ENCODE measurements at places on chromosomes 2 and 18.

GRCh38 chr2:105087273-105087672 is 49.4 kb downstream of the MRPS9 start:
- no peak for DNase-seq

GRCh38 chr2:130920415-130921163 is 83.9 kb downstream of the ARHGEF4 start:
- peak; percentile 49 for DNase-seq

GRCh38 chr2:11562011-11562410 is 28.2 kb downstream of the GREB1 start:
- no peak for DNase-seq

GRCh38 chr2:26974352-26974751 is 3.9 kb downstream of the MAPRE3 start:
- DNase-seq = no peak

DNA sequence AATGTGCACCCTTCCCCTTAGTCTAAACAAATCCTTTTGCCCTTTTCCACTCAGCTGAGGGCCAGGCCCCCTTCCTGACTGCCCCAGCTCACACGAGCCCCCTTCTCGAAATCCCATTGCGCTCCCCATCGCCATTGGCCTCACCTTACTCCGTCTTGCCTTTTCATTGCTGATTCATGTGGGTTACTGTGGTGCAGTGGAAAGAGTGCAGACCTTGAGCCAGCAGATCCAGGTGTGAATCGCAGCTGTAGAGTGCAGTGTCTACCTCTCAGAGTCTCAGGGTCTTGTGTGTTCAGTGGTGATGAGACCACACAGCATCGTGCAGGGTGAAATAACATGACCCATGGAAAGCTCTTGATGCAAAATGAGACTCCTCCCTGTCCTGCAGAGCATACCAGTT is 132.4 kb upstream of the APCDD1 start:
- DNase-seq = no peak

- no peak for DNase-seq
Observed at GRCh38 chr2:181146171-181146570, 165.8 kb downstream of the UBE2E3 start.

GRCh38 chr2:176687944-176688343 is 418.7 kb downstream of the MTX2 start:
- no peak for DNase-seq

DNA sequence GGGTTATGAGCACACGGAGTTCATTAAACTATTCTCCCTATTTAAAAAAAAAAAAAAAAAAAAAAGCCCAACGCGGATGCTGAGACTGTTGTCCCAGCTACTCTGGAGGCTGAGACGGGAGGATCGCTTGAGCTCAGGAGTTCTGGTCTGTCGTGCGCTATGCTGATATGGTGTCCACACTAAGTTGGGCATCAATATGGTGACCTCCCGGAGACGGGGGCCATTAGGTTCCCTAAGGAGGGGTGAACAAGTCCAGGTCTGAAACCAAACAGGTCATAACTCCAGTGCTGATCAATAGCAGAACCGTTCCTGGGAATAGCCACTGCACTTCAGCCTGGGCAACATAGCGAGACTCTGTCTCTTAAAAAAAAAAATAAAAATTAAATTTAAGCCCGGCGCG is 12.9 kb upstream of the ANKRD53 start:
- no peak for DNase-seq

DNA sequence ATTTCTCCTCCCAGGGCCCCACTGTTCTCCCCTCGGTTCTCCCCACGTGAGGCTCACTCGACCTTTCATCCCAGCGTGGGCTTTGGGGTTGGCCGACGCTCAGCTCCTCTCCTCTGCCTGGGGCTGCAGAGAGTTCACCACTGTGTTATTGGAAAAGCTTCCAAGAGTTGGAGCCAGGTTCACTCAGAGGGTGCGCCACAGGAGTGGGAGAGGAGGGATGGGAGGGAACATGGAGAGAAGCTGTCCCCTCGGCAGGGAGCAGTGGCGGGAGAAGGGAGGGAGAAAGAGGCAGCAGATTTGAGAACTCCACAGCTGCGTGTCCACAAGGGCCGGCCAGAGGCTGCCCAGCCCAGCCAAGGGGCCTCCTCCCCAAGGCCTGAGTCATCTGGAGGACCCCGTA is 197.1 kb upstream of the SMAD2 start:
- DNase-seq = no peak

DNA sequence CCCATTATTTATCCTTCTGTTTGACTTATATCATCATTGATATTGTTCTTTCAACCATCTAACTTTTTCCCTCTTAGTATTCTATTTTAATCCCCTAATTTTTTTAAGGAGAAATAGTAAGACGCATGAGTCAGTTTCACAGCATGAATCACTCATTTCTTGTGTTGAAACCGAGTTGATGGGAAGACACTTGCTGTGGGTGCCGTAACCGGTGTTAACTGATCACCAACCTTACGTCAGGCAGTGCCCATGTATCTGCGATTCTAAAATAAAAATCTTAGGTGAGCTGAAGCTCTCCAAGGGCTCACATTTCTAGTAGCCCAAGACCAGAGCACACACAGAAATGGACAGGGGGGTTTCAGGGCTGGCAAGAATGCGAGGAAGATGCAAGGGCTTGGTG is 348.1 kb downstream of the GALR1 start:
- DNase-seq = no peak

- DNase-seq = no peak
Observed at GRCh38 chr2:166179201-166179600, 51.4 kb upstream of the SCN1A start.

DNA sequence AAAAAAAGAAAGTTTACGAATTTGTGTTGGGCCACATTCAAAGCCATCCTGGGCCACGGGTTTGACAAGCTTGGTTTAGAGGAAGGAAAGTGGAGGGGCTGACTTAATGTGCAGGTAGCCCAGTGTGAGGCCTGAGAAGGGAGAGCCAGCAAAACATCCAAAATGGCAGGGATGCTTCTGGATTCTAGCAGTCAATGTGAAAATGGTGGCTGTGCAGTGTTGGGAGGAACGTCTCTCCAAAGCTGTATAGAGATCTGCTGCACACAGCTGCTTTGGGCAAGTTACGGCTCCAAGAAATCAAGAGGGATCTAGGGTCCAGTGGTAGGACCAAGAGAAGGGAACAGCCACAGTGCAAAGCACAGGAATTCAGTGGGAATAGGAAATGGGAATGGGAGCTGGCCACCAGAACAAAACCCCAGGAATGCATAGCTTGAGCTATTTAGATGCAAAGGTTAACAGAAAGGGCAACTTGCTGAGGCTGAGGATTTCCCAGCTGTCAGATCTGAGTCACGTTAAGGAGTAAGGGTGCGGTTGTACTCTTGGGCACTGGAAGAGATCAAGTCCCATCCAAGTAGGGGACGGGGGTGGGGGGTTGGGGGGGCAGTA is 70.6 kb downstream of the B3GNT2 start:
- DNase-seq = no peak

DNA sequence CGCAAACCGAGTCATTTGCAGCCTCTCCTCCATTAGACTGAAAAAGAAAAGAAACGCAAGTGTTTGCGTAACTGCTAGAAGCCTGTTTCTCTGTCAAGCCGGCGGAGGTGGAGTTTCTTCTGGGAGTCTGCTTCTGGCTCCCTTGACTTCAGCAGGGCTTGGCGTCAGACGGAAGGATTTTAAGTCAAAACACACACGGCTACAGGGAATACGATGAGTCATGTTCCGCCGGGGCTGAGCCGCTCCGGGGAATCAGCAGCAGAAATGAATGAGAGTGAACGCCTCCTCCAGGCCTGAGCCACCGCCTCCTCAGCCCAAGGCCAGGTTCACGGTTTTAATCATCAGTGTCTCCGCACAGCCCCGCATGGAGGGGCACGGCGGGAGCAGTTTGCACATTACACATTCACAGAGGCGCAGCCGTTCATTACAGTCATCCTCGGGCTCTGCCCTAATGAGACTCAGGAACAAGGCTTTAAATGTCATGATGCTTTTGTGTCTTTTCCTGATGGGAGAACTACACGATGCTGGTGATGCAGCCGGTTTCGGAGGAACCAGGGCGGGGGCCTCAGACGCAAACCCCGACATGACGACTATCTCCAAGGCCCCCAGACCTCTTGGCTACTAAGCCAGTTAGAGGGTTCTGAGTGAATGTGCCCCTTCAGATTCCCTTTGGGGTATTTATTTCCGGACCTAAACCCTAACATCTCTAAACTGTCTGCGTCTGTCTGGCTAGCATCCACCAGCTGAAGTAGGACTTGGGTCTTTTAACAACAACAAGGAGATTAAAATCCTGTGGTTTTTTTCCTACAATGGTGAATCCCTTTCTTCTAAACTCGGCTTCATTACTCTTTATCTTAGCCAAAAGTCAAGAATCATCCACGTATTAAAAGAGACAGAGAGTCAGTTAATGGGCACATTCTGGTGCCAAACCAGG is 11.1 kb upstream of the SCG2 start:
- DNase-seq = no peak

DNA sequence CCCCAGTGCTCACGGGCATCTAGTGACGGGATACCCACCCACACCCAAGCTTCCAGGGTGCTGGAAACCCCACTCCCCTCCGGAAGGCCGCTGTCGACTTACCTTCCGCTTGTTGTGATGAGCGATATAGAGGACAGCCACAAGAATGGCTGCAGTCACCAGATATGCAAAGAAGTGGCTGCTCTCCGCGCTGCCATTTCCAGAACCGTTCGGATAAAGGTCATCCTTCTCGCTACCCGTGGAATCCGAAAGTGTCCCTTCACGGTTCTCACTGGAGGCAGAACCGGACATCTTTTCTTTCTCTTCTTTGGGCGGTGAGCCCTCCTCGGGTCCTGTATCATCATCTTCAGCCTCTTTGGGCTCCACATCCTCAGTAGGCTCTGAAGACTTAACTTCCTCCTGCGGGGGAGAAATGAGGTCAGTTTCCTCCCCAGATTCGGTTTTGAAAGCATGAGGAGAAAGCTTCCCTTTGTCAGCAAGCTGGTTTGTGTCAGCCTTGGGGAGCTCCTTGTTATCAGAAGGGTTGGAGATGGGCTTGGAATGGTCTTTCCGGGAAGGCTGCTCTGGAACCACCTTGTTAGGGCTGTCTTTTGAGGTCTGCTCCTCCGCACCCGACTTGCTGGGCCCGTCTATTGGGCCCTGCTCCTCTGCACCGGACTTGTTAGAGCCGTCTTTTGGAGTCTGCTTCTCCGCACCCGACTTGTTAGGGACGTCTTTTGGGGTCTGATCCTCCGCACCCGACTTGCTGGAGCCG is 1.2 kb downstream of the TGOLN2 start:
- no peak for DNase-seq

DNA sequence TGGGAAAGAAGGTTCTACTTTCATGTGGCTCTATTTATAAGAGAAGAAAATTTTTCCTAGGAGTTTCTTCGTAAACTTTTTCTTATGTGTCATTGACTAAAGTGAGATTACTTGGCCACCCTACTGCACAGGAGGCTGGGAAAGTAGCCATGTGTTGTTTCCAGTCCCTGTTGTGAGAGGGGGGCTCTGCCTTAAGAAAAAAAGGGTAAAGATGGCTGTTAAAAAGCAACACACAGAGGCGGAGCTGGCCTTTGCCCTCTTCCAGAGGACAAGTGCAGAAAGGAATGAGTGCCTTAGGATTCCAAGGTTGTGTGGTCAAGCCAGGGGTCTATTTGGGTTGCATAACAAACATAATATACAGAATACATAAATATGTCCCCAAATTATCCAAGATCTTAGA is 230.0 kb upstream of the CXCR4 start:
- DNase-seq = no peak

DNA sequence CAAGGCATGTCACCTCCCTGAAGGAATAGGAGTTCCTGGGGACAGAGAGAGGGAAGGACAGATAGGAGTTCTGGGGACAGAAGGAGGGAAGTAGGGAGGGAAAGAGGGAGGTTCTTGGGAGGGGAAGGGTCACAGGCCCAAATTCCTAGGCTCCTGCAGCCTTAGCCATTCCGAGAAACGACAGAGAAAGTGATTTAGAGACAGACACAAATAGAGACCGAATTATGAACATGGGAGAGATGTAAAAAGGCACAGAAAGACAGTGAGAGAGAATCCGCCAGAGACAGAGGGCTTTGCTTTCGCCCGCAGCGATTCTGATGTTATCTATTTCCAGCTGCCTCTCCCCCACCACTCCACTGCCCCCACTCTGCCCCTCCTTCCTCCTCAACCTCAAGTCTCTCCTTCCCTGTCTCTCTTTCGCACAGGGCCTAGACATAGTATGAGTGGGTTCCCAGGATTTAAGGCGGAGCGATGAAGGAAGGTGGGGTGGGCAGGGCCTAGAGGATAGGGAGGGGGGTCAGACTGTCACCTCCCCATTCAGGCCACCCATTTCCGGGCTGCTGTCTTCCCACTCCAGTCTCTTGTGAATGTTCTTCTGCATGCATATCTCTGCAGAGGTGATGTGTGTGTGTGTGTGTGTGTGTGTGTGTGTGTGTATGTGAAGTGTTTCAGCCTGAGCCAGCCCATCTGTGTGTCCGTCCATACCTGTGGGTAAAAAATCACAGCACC is 3.3 kb upstream of the WNT6 start:
- no peak for DNase-seq

GRCh38 chr2:232667989-232668583 is 29.0 kb upstream of the GIGYF2 start:
- no peak for DNase-seq

DNA sequence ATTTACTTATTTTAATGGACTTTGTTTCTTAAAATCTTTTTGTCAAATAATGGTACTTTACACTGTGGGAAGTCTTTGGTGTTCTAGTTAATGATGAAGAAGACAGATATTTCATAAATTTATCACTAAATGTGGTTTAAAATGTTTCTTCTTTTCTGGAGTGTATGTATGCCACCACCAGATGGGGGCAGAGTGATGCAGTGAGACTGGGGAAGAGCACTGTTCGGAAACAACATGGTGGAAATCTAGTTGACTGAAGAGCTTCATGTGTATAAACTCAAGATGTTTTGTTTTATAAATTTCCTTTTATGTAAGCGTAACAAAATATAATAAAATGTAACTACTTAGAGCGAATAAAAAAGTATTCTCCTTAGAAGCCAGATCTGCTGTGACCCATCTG is 195.1 kb downstream of the KCNE4 start:
- no peak for DNase-seq

DNA sequence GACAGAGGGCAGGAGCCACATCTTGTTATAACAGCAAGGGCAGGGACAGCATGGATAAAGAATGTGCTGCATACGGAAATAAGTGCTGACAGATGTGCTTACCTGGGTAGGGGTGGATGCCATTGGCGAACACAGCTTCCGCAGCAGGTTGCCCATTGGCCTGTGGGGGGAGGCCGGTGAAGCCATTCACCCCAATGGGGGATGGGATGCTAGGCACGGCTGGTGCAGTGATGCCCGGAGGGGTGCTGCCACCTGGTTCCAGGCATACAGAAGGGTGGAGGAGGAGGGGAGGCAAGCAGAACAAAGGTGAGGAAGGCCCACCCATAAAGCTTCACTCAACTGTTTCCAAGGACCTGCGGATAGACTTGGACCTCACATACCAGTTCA is 294.9 kb downstream of the CELF4 start:
- DNase-seq = no peak

All from activated CD4-positive, alpha-beta T cell treated with anti-CD3 and anti-CD28 coated beads for 24 hours (primary cell).